ENCODE measurements at places on chromosomes 7 and 10.
A peak's percentile ranks its signal among the peaks of the same experiment; 100 is the strongest.

GRCh38 chr7:90424720-90425119 lies 21.5 kb downstream of the CLDN12 start:
- no peak for DNase-seq

GRCh38 chr7:9505516-9505915 lies 1072.1 kb downstream of the NXPH1 start:
- no peak for DNase-seq

DNA sequence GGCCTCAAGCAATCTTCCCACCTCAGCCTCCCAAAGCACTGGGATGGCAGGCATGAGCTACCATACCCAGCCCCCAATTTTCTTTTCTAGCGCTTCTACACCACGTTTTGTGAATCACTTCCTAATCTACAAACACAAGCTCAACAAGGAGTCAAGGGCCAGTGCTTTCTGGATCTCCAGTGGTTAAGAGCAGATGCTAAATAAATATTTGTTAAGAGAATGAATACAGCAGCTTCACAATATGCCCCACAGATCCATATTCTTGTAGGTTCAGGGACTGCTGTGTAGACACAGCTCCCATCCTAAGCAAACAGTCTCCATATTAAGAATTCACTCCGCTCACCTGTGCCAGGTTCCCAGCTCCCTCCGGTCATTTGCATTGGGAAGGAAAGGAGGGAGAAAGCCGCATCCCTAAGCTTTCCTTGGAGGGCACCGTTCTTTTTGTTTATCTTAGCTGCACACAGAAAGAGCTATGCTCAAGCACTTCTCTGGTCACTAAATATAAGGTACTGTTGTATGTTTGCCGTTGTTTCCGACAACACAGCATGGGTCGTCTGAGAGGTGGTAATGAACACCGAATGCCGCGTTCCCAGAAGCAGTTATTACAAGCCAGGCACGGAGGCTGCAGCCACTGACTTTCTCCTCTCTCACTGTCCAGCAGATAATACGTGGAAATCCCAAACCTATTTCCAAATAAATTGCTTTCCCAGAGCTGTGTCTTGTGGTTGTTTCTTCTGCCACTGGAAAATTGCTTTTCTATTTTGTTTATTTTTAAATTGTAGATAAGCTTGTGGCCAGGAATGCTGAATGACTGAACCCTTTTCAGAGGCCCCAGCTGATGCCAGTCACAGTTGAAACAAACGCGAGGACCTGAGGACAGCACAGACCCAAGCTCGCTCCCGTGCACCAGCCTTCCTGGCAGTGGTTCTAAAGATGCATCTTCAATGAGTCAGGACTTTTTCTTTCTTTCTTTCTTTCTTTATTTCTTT lies 217.1 kb downstream of the PRPF18 start:
- DNase-seq: no peak

DNA sequence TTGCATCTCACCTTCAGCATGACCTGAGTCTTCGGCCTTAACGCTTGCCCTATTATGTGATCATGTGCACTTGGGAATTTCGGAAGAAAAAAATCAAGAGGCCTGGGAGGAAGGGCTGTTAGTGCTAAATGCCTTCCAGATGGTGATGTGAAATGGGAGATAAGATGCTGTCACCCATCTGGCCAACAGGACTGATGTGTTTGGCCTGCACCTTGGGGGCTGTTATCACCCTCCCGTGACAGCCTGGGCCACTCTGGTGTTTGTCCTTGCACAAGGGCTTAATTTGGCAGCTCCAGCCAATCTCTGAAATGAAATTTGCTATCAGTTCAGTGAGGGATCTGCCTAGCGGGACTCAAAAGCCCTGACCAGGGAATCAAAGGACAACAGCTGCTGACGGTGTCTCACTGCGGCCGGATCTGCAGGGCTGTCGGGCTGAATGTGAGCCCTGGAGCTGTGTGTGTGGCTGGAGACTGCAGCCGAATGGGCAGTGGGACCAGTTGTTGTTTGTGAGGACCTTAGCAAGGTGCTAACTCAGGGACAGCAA lies 131.4 kb upstream of the BTBD16 start:
- no peak for DNase-seq

- DNase-seq: no peak
Observed at GRCh38 chr10:119135513-119135881, 30.0 kb downstream of the SFXN4 start.

DNA sequence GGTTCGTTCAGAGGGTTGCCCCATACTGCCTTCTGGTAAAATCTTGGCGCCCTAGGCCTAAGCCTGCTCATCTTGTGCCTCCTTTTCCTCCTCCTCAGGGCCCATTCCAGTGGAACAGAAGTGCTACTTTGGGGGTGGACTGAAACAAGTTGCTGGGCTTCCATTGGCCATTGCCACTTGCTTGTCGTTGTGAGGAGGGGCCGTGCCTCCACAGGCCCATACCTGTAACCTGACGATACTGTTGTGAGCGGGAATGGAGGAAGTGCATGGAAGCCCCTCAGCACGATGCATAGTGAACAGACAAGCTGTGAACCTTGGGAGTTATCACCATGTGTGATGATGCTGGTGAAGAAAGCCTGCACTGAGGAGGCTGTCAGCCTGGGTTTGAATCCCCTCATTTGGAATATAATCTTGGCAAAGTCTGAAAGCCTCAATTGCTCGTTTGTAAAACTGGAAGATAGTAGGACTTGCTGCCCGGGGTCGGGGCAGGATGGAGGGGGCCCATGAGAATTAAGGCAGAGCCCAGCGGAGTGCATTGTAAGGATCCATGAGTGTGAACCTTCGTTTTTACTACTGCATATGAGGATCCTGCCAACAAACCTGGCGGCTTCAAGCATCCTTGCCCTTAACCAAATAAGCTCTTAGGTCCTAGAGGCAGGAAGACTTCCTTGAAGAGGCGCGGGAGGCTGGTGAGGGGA lies 671 bp upstream of the PAPSS2 start:
- DNase-seq: no peak

GRCh38 chr7:48428091-48428684 lies 256.9 kb downstream of the ABCA13 start:
- no peak for DNase-seq

DNA sequence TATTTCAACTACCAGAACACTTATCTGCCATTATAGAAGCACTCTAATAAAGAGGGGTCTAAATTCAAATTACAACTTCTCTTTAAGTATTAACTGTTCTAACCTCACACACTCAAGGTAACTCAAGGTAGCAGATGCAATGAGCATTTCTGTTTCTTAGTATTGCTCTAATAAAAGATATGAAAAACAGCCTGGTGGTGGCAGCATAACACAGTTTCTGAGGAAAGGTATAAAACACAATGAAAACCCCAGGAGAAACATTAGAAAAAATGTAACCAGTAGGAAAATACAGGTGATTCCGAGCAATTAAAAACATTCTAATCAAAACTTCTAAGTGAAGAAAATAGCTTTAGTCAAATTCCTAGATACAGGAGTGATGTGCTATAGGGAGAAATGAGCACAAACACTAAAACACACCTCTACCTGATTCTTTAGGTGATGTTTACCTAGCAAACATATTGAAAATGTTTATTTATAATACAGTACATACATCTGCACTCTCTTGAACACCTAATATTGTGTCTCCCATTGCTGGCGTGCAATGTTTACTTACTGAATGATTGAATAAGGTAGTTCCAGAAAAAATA lies 3.5 kb downstream of the MKRN1 start:
- no peak for DNase-seq

GRCh38 chr7:139916717-139917395 lies 87.8 kb downstream of the TBXAS1 start:
- DNase-seq: no peak

DNA sequence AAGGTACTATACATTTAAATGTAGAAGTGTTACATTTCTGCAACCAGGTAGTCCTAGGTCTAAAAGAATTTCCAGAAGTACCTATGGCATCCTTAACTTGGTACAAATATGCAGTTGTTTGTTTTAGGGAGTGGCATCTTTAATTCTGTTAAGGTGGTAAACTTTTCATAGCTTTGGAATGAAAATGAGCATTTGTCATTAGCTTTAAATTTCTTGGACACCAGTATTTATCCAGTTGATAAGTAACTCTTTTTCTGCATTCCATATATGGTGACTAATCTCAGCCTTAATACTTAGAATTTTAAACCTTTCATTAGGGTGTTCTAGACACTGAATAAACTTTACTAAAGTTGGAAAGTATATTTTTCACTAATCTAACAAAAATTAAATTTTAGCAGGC lies 10.8 kb downstream of the SLF2 start:
- no peak for DNase-seq

GRCh38 chr10:72337039-72337629 lies 17.6 kb downstream of the DNAJB12 start:
- peak; percentile 36 for DNase-seq

GRCh38 chr10:17904564-17904963 lies 47.2 kb upstream of the SLC39A12 start:
- no peak for DNase-seq

DNA sequence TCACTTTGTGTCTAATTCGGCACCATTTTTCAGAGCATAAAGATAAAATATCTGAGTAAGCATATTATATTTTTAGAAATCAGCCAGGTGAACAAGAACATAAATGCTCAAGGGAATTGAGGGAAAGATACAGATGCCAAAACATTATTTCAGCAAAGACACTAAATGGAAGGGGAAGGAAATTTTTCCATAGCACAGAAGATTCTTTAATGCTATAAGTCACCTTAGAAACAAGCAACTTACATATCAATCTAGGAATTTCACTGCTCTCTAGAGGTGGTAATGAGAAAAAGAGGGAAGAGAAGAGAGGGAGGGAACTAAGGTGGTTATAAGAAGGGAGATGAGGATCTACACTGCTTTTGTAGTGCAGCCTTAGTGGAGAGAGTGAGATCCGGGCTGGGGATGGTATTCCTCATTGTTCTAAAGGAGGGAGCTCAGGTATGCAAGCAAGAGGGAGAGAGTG lies 20.4 kb downstream of the ZNF365 start:
- DNase-seq: no peak

DNA sequence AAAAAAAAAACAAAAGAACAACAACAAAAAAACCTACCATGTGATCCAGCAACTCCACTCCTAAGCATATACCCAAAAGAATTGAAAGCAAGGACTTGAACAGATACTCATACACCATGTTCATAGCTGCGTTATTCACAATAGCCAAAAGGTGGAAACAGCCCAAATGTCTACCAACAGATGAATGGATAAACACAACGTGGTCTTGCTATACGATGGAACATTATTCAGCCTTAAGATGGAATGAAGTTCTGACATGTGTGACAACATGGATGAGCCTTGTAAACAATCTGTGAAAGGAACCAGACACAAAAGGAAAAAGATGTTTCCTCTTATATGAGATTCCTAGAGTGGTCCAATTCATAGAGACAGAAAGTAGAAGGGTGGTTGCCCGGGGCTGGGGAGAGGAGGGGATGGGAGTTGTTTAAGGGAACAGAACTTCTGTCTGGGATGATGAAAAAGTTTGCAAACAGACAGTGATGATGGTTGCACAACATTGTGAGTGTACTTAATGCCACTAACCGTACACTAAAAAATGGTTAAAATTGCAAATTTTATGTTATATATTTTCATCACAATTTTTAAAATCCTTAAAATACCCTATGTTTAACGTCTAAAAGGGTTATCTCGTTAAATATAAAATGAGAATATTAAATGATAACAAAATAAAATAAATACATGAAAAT lies 11.6 kb downstream of the CLEC2L start:
- no peak for DNase-seq

DNA sequence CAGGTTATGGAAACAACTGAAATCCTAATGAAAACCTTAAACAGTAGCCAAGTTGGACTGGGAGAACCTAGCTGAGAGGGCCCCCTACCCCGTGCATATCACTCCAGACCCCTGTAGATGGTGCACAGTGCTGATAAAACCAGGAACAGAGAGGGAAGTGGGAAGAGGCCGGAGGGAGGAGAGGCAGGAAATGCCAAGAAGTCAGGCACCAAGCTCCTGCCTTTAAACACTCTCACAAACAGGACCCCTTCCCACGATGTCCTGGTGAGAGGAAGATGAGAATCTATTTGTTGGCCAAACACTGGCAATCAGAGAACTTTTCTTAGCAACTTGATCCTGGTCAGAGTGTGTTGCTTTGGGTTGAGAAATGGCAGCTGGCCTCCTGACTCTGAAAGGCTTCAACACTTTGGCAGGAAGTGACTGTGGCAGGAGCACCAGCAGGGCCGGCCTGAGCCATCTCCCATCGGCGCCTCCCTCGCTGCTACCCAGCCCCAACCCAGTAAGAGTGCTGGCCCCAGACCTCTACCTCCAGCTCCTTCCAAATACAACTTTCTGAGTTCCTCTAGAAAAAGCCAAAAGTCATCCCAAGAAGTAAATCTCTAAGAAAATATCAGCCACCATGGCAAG lies 39.5 kb downstream of the GSDME start:
- DNase-seq: no peak

- no peak for DNase-seq
Observed at GRCh38 chr7:70113536-70113935, 515.3 kb downstream of the AUTS2 start.

DNA sequence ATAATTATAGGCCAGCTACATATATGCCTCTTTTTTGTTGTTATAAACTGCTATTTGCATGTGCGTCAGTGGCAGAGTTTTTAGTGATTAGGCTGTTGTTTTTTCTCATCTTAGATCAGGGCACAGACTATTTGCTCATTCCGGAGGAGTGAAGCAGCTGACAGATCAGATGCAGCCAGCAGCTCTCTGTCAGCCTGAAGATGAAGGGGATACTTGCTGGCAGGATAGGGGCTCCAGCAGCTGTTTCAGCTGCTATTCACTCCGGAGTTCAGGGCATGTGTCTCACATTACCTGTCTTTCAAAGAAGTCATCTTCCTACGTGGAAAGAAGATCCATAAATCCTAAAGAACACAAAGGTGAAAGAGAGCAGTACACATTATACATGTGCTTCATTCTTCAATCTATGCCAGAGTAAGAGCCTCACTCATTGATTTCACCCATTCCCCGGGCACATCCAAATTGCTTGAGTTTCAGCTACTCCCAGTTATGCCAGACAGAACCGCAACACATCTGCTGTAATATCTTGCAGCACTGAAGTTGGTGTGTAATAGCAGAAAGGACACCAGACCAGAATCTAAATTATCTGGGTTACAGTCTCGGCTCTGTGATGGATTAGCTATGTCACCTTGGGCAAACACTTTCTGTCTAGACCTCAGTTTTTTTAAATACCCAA lies 182.8 kb upstream of the CHRM2 start:
- no peak for DNase-seq

DNA sequence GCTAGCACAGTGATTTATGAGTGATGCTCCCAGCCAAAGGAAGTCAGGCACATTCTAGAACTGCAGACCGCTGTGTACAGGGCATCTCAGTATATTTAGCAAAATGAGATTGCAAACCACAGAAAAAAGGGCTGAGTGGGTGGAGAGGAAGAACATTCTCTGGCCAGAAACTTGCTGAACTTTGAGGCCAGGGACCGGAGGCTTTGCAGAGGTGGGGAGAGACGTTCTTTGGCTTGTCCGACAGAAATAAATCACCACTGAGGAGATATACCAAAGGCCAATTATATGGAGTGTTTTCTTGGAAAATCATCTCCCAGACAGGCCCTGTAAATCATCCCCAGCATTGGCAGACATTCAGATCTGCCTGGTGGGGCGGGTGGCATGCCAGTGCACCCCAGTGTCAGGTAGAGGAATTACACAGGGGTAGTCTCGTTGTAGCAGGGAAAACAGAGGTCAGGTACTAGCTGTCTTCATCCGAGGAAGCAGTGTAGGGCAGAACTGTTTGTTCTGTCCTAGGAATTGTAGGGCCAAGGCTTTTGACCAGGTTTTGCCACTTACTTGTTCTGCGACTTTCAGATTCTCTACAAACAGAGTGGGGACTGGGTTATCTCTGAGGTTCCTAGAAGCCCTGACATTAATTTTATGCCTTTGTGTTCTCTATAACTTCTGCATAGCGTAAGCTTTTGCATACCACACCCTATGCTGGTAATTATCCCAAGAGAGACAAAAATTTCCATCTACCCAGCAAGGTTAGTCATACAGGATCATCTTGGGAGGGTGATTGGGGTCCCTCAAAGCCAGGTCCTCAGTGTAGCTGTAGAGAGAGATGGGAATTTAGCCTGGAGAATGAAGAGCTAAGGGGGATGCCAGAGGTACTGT lies 655.6 kb downstream of the LRMDA start:
- no peak for DNase-seq
